ENCODE measurements at places on chromosomes 7 and 10.

GRCh38 chr7:22124941-22125340 lies 179.2 kb upstream of the CDCA7L start:
- DNase-seq: no peak

- no peak for DNase-seq
These were observed 164.0 kb upstream of the LYZL1 start for GRCh38 chr10:29124864-29125263.

- no peak for DNase-seq
These were observed 41.8 kb downstream of the CLRN3 start for GRCh38 chr10:127850944-127851343.

DNA sequence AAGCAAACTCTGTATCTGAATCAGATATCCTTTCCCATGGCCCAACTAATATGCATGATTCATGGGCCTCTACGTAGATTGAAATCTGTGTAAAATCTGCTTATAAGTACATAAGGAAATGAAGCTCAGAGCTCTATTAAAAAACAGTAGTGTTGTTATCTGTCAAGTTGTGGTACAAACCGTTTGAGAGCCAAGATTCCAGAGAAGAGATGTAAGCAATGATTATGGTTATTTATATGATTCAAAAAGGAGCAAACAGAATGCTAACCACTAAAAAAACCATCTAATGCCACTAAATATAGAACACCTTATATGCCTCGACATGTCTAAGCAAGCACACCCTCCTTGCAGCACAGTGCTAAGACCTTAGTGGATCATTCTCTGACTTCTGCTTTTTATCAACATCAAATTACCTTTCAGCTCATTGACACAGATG lies 26.6 kb downstream of the RPP38 start:
- no peak for DNase-seq

GRCh38 chr10:101967713-101968112 lies 88.3 kb downstream of the ARMH3 start:
- no peak for DNase-seq

- no peak for DNase-seq
These were observed 33.3 kb upstream of the CASD1 start for GRCh38 chr7:94476251-94476840.

- no peak for DNase-seq
These were observed 1.1 kb downstream of the GRB10 start for GRCh38 chr7:50781381-50782293.

Data from activated CD4-positive, CD25-positive, alpha-beta regulatory T cell treated with anti-CD3 and anti-CD28 coated beads, Interleukin-2, amount 50 U/mL, for 72 hours (primary cell).